Fibroblast of skin of right quadriceps (primary cell): ENCODE measurements at places on chromosomes 3 and 15.

DNA sequence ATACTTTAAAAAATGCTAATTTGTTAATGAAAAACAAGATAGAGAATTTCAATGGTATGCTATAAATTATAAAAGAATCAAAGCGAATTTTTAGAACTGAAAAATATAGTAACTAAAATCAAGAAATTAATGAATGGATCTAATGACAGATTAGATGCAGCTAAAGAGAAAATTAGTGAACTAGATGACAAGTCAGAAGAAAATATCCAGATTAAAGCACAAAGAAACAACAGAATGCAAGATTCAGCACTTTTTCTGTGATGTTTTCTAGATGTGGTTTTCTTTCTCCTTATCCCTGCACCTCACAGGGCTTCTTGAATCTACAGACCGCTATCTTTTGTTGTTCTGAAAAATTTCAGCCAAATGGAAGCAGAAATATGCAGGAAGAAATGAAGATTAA is 54.4 kb downstream of the INO80 start:
- DNase-seq, result no peak

- DNase-seq, result no peak
These were observed 37.1 kb downstream of the RAB11A start for GRCh38 chr15:65906396-65906795.

DNA sequence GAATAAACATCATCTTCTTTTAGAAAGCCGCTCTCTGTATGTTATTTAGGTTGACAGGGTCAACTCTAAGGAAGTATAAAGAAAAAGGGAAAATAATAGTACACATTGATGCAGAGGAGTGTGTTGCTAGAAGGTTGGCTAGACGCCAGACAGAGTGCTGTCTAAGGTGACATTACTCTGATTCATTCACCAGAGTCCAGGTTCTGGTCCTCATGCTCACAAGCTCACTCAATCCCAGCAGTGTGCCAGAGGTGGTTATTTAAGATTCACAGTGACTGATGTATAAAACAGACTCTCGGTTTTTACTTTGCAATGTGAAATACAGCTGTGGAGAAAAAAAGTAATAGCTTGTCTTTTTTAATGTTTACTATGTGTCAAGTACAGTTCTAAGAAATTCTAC is 1.7 kb downstream of the CFAP44 start:
- DNase-seq, result no peak

GRCh38 chr15:64678126-64678819 is 97.1 kb downstream of the RBPMS2 start:
- DNase-seq, result no peak

GRCh38 chr3:157531301-157531660 is 28.1 kb upstream of the VEPH1 start:
- peak; percentile 39 for DNase-seq

GRCh38 chr3:10349801-10350200 is 28.9 kb upstream of the SEC13 start:
- no peak for DNase-seq

GRCh38 chr3:185051801-185052200 is 101.1 kb downstream of the C3orf70 start:
- DNase-seq, result no peak

- peak; percentile 56 for DNase-seq
These were observed 523.2 kb downstream of the FHIT start for GRCh38 chr3:60728006-60728405.

DNA sequence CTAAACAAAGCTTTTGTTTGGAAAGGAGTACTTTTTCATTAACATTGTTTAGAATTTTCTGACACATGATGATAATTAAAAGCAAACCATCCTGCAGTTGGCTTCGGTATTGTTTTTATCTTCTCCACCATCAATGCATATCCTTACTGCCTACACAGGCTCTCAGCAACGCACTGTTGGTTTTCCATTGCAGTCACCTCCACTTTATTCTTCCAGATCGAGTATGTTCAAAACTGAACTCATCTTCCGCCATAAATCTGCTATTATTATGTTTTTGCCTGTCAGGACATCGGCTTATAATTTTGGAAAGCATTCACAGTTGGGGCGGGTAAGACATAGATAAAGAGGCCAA is 589 bp upstream of the SENP5 start:
- no peak for DNase-seq

GRCh38 chr15:70053001-70053715 is 44.6 kb downstream of the TLE3 start:
- DNase-seq, result no peak

GRCh38 chr3:146322216-146322817 is 71.4 kb upstream of the PLSCR4 start:
- no peak for DNase-seq

DNA sequence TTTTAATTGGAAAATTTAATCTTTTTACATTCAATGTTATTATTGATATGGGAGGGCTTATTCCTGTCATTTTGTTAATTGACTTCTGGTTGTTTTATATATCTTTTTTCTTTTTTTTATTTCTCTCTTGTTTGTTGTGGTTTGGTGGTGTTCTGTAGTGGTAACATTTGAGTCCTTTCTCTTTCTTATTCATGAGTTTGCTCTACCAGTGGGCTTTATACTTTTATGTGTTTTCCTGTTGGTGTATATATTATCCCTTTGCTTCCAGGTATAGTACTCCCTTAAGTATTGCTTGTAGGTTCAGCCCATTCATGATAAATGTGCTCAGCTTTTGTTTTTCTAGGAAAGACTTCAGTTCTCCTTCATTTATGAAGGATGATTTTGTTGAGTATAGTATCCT is 57.6 kb downstream of the GALK2 start:
- no peak for DNase-seq

GRCh38 chr3:129961141-129961541 is 13.4 kb upstream of the TRH start:
- peak; percentile 6 for DNase-seq

GRCh38 chr3:187830181-187830580 is 84.9 kb upstream of the BCL6 start:
- no peak for DNase-seq

GRCh38 chr3:143576568-143577270 is 271.5 kb downstream of the SLC9A9 start:
- DNase-seq, result no peak

DNA sequence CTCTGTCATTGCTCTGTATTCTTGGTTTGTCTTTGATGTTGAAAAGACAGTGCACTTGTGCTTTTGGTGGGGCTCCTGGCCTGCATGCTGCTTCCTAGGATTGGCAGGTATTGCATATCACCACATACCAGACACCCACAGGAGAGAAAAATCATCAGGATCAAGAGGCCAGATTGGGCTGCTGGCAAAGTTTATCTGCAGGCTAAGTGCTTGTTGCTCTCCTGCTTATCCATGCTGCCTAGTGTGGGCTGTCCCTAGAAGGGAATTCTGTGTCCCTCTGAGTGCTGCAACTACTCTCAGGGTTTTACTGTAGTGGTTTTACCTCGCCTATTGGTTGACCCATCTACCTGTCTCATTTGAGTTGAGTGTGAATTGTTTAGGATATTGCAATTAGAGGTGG is 833 bp upstream of the SLC22A13 start:
- DNase-seq, result no peak

GRCh38 chr3:100396967-100397366 is 3.9 kb downstream of the TOMM70 start:
- DNase-seq, result no peak

DNA sequence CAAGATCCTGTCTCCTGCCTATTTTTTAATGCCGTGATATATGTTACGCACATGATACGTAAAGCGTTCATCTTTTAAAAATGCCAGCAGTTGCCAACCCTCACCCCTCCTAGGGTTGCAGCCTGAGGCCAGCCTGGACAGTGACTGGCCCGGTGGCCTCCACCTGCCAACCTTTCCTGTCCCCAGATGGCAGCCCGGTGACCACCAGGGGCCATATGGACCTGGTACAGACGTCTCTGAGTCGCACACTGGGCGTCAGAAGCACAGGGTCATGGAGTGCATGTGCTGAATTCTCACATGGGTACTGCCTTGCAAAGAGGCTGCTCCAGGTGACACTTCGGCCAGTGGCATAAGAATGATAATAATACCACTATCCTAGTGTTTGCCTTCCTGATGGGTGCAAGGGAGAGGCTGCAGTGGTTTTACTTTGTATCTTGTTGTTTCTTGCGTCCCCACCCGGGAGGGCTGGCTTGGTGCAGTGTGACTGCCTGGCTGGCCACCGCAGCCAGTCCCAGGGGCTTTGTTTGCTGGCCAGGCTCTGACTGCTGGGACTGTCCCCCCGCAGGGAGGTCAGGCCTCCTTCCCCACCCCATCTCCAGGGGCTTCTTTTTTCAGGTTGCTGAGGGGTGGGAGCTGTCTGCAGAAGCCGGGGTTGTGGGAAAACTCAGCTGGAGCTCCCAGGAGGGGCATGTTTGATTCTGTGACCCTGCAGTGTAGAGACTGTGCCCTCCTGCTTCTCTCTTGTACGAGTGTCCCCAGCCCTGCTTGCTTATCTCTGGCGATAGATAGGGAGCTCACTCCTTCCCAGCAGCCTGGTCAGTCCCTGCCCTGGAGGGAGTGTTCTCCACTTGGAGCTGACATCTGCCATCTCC is 16.9 kb downstream of the FBLN2 start:
- no peak for DNase-seq

GRCh38 chr3:144031938-144032337 is 60.3 kb downstream of the DIPK2A start:
- DNase-seq, result no peak

- no peak for DNase-seq
These were observed 12.6 kb downstream of the RAB5A start for GRCh38 chr3:19959505-19959904.

- no peak for DNase-seq
These were observed 33.9 kb downstream of the FEM1B start for GRCh38 chr15:68311464-68311835.

DNA sequence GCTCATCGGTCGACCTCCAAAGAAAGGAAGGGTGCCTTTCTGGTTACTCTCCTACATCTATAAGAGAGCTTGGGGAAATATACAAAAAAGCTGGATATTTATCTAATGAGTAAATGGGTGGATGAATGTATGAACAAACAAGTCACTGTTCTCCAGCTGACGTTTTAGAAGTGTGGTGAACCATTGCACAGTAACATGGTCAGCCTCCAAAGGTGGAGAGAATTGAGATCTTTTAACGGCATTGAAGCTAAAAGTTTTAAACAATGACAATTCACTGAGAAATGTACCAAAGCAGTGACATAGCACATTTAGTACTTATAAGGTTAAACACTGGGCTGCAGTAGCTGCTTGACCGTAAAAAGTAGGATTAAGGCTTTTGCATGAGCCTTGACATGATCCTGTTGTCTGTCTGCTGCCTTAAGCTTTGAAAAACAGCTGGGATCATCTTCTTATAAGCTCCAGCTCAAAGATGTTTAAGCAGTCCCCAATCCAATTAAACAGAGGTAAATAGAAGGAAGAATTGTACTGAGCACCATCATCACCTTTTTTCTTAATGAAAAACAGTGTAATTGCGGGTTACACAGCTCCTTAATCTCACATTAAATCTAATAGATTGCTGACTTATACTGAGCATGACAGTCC is 222.9 kb downstream of the WDR72 start:
- no peak for DNase-seq

GRCh38 chr3:140816372-140817195 is 125.1 kb upstream of the SLC25A36 start:
- DNase-seq, result no peak

- peak; percentile 60 for DNase-seq
These were observed 75.8 kb upstream of the LEKR1 start for GRCh38 chr3:156750191-156750873.

GRCh38 chr3:53082736-53083135 is 36.9 kb upstream of the SFMBT1 start:
- DNase-seq, result no peak

DNA sequence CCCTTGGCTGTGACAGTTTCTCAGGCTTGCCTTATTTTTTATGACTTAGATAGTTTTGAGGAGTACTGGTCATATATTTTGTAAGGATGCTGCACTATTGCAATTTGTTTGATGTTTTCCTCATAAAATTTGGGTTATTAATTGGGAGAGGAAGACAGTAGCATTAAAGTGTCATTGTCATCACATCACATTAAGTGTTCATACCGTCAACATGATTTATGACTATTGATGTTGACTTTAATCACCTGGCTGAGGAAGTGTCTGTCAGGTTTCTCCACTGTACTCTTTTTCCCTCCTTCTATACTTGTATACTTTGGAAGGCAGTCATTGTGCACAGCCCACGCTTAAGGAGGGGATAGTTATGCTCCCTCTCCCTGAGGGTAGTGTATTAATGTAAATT is 26.9 kb downstream of the TRIM69 start:
- DNase-seq, result no peak

DNA sequence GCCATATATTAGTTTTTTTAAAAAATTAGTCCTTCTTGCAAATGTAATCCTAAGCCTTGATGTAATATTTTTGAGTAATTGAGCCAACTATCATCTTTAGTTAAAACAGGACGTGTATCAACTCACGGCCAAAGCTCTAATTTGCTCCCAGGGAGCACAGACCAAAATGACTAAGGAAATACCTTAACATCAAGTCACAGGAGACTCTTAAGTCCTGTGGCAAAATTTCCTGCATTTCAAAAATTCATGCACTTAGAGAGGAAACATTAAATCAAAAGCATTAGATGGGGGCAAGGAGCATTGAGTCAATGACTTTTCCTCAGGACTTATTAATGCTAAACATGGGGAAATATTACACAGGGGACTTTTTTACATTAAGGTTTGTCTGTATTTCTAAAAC is 276.0 kb downstream of the MFSD1 start:
- DNase-seq, result peak; percentile 95

DNA sequence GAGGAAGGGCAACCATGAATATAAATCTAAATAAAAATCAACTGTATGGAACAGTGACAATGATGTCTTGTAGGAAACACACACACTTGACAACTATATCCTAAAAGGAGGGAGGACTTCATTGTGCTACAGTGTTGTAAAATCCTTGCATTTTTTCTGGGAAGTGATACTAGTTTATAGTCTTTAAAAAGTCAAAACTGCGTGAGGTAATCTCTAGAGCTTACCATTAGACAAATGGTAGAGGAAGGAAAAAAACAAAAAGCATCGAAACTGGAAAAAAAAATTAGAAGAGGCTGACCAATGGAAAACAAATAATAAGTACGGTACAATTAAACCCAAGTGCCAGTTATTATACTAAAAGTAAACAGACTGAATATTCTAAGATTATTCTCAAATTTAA is 38.7 kb downstream of the CHSY1 start:
- DNase-seq, result no peak

DNA sequence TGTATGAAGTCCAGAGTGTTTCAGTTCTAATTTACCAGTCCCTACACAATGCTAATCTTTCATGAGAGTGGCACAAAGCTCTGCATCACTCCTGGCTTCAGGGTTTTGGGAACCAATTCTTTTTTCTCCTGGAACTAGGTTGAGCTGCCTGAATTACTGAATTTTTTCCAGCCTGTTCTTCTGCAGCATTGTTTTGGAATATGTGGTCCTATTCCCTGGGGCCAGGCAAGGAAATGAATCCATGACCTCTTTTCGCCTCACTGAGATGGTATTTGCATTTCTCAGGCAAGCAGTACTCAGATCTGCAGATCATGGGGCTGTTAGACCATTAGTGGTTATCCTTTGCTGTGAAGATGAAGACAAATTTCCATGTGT is 25.6 kb upstream of the GPR171 start:
- peak; percentile 84 for DNase-seq

- DNase-seq, result no peak
These were observed 137.7 kb upstream of the EOMES start for GRCh38 chr3:27859821-27860220.

GRCh38 chr15:64717735-64718495 is 57.5 kb downstream of the RBPMS2 start:
- no peak for DNase-seq

GRCh38 chr3:183044547-183045229 is 54.6 kb downstream of the MCCC1 start:
- DNase-seq, result no peak
